ENCODE measurements at places on chromosomes 12 and 14.

DNA sequence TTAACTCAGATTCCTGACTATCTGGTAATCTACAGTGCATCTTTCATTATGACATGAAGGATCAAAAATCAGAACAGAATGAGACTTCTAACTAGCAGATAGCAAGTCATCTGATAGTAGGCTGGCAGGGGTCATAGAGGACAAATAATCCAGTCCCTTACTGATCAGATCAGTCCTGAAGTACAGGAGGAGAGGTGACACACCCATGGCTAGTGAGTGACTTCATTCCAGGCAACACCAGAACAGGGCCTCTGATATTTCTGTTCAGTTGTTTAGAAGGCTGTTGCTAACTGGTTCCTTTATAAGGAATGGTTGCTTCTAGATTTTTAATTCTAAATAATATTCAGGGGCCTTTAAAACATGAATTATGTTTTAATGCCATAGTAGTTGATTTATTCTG is 222.1 kb downstream of the NTF3 start:
- DNase-seq = no peak

DNA sequence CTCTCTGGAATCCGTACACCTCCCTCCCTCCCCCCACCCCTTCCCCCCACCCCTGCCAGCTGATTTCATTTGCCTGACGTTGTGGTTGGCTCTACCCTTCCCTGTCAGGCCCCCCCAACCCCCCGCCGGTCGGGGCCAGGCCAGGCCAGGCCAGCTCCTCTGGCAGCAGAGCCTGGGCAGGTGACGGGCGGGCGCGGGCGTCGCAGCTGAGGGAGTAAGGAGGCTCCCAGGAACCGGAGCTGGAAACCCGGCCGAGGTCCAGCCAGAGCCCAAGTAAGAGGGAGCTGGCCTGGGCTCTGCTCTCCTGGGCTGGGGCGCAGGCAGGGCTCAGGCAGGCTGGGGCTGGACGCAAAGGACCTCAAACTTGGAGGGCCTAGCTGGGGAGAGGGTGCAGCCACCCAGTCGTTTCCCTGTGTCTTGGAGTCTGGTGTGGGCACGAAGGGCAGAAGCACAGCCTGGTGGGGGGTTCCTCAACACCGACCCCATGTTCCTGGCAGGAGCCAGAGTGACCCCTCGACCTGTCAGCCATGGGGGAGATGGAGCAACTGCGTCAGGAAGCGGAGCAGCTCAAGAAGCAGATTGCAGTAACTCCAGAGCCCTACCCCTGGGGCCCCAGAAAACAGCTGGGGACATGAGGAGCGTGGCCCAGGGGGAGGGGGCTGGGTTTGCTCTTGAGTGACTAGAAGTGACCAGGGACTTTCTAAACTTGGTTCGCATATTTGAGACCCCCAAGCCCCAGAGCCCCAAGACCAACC is at the start of gene GNB3:
TSS of gene GNB3 (plus strand) at position 165 of the 755 bp plus-strand sequence. CDS start at position 528, 363 bp downstream.
- DNase-seq = no peak

GRCh38 chr14:68106456-68106855 is 286.9 kb downstream of the RAD51B start:
- DNase-seq = no peak

- peak; percentile 84 for DNase-seq
These were observed 17.4 kb upstream of the GALNT16 start for GRCh38 chr14:69242311-69243224.

GRCh38 chr12:50839042-50839441 is 3.7 kb upstream of the TMPRSS12 start:
- no peak for DNase-seq

Data from foreskin fibroblast (primary cell).